Hematopoietic multipotent progenitor cell (in vitro differentiated cells): ENCODE measurements at places on chromosomes 12 and 14. TPM values are rescaled to one million over a fixed set of nuclear protein-coding genes. Genes with fewer than 3 reads are reported as not detected.

The NPAS3 gene
- total RNA-seq, result 0.27 TPM

- DNase-seq, result no peak
These were observed 116.9 kb downstream of the PPHLN1 start for GRCh38 chr12:42442888-42443287.

DNA sequence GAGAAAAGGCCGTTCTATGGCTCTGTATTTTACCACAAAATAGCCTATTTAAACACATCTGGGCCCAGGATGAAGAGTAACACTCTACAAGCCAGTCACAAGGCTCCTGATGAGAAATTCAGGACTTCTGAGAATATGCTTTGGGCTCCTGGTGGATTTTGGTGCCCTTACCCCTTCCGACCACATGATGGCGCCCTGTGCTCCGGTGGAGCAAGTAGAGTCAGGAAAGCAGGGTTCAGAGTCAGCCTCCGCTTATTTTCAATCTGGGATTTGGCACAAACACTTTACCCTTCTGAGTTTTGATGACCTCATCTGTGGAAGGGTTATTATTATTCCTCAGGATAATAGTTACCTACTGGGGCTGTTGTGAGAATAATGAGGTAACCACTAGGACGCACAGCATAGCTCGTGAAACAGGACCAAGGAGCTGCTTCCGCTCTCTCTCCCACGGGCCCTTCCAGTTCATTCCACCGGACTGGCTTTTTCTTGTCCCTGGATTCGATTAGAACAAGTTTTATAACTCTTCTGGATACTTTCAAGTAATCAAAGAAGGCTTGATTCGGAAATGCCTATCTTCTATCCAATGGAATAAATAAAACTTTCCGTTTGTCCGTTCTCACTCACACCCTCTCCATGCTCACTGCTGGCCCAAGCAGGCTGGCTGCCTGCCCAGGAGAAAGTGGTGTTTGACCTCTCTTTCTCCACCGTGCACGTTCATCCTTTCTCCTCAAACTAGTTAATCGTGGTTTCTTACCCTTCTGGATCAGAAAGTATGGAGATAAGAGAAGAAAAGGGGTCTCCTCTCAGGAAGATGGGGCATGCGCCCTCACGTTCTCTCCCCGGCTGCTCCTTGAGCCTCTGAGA lies 104.6 kb downstream of the GALC start:
- no peak for DNase-seq

GRCh38 chr12:6200256-6201212 lies at the start of gene CD9:
Gene CD9 (plus strand): TSS chr12:6200400. CDS start chr12:6200500, 100 bp downstream.
- DNase-seq, result peak; percentile 49

- no peak for DNase-seq
These were observed 281.5 kb downstream of the TMEM117 start for GRCh38 chr12:44117337-44117736.

DNA sequence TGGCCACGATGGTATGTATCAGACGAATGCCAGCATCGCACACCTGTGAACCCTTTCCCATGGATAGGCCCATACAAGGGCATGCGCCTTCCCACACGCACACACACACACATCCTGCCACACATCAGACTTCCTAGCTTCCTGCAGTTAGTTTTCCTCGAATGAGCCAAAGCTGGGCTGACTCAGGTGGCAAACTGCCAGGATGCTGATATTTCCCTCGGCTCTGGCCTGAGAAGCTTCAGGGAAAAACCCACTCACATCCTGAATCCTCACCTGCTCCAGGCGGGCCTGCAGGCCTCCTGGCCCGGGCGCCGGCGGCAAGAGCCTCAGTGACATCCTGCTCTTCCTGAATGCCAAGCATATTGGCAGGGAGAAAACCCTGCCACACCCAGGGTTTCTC lies 22.4 kb downstream of the CALM1 start:
- no peak for DNase-seq

The DBX2 gene
- total RNA-seq, result not detected
